ENCODE measurements at places on chromosomes 12 and 14.

DNA sequence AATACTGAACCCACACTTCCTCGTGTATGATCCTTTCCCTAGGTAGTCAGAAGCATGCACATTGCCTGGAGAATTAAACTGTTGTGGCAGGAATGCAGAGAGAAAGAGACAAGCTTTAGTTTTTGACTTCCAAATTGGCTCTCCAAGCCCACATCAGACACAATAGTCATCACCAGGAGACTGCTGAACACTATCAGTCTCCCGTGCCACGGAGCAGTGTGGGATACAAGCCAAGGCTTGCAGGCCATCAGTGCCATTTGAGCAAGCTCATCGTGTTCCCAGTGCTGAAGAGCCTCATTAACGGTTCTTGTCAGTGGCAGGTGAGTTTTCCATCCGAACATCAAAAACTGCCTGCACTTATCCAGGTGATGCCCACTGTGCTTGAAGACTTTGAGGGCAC lies 410.8 kb downstream of the NAV3 start:
- DNase-seq: no peak

GRCh38 chr12:105287408-105287807 lies 43.1 kb upstream of the C12orf75 start:
- DNase-seq: no peak

DNA sequence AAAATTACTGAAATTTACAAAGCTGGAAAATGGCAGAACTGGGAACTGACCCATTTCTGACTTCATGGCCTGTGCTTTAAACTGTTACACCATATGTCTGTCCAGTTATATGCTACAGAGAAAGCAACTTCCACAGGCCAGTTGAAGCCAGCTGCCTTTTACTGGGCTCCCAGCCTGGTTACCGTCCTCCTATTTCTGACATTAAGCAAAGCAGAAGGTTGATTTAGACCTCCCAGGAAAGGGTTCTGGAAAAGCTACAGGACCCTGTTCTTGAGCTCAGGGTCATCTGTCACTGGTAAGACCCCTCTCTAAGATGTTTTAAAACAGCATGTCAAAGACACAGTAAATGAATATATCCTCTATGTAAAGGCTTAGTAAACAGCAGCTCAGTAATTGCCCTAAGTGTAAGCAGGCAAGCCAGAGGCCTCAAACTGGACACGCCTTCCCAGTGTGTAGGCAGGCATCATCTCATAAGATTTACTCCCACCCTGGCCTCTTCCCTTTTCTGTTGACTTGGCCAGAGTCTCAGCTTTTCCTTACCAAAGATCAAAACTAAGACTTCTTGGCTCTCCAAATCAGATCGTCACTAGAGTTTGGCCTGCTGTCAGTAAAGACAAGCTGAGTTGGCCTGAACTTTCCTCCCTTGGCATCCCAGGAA lies 55.4 kb upstream of the RNU6-8 start:
- no peak for DNase-seq

DNA sequence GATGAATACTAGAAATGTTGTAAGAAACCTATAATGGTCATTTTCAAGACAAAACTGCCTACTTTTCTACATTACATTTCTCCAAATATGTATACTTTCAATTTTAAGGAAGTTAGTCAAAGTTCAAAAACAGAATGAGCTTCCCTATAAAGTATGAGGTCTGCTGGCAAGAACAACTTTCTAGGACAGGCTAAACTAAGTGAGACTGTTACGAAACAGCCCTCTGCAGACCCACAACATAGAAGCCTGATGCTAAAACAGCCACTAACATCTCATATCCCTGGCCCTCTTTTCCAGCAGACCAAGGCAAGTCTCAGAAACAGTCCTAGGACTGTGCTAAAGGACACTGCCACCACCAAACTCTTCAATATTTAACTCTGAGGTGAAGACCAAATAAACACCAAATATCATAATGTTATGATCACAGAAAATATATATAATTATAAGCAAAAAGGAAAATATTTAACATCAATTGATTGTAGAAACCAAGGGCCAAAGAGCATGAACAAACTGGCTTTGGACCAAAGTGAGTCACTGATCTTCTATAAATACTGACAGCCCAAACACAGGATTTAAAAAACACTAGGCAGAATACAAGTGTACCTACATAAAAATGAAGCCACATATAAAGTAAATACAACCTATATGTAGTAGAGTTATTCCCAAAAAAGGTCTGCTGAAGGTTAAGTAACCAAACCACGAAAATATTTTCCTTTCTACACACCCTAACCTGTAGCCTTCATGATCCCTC lies 27.7 kb downstream of the PPP4R3A start:
- DNase-seq: no peak

DNA sequence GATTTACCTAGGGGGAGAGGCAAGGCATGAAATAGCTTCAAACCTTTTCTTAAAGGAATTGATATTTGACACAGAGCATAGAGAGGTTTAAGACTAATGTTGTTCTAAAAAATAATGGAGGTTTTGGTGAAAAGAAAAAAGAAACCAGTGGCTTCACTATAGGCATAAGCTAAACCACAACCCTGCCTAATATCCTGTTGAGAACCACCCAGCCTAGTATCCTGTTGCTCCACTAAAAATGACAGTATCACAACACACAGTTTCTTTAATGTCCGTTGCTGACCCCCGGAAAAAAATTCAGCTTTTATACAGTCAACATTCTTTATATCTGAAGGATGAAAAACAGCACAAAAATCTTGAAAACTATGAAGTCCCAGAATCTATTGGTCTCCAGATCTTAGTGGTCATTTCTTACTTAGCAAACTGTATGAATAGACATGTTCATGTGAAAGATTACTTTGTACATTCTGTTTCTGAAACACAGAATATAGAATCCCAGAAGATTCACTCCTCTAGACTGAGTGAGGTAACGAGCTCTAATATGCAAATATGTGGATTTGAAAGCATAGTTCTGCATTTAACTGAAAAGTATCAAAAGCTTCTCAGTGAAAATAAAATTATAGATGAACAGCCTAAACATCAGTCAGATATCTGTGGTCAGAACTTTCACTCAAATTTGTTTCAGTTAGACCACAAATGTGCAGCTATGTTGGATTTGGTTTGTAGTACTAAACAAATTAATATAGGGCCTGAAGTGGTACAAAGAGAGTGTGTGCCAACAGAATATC lies 40.5 kb downstream of the GALC start:
- no peak for DNase-seq

DNA sequence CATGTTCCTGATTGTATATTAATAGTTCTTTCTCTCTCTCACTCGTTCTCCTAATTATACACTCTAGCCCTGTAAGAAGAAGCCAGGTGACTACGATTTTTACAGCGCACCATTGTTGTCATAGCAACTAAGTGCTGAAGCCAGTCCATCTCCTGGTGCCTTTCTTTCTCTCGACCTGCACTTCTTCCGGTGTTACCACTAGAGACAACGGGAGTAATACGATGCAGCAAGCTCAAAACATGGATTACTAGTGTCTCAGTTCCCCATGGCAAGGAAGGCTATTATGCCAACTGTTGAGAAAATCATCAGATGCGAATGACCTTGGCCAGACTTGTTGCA lies 40.8 kb upstream of the DCD start:
- DNase-seq: no peak

- DNase-seq: no peak
Measured at GRCh38 chr12:26555139-26555538, 277.9 kb downstream of the ITPR2 start.

GRCh38 chr14:42541535-42542001 lies 934.9 kb downstream of the LRFN5 start:
- DNase-seq: peak; percentile 72

GRCh38 chr12:26052652-26053051 lies 72.2 kb downstream of the BHLHE41 start:
- DNase-seq: no peak

- peak; percentile 36 for DNase-seq
Measured at GRCh38 chr12:85740186-85740585, 96.0 kb downstream of the RASSF9 start.

GRCh38 chr12:6967651-6968100 lies 2.8 kb downstream of the PHB2 start:
- no peak for DNase-seq

GRCh38 chr12:135138-135537 lies 68.6 kb downstream of the IQSEC3 start:
- no peak for DNase-seq

DNA sequence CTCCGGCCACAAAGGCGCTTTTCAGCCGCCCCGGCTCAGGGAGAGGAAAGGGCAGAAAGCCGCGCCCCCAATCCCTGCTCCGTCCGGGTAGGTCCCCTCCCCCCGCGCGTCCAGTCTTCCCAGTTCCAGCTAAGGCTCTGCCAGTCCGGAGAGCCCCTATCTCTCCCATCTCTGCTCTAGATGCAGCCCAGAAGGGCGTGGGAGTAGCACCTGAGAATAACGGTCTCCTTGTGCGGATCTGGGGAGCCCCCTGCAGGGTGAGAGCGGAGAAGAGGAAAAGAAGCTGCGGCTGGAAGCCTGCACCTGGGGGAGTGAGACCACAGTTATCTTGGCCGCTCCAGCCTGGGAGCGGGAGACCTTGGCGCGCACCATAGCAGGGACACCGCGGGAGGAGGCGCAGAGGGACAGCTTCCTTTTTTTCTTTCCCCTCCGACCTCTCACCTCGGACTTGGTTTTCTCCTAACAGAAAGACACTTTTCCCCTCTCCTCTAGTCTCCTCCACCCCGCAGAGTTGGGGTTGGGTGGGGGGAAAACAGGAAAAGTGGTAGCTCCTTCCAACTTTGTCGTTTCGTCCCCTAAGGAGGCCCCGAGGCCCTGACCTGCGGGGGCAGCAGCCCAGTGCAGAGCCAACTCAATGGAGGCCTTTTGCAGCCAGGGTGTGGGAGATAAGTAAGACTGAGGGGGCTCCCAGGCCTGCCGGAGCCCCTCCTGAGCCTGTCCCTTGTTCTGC lies 2.4 kb downstream of the DHH start:
- DNase-seq: no peak

GRCh38 chr12:29707846-29708245 lies 75.9 kb downstream of the TMTC1 start:
- DNase-seq: no peak

- DNase-seq: no peak
Measured at GRCh38 chr14:75496755-75497154, 25.5 kb upstream of the BATF start.

- DNase-seq: no peak
Measured at GRCh38 chr12:47028981-47029708, 50.3 kb upstream of the PCED1B start.

DNA sequence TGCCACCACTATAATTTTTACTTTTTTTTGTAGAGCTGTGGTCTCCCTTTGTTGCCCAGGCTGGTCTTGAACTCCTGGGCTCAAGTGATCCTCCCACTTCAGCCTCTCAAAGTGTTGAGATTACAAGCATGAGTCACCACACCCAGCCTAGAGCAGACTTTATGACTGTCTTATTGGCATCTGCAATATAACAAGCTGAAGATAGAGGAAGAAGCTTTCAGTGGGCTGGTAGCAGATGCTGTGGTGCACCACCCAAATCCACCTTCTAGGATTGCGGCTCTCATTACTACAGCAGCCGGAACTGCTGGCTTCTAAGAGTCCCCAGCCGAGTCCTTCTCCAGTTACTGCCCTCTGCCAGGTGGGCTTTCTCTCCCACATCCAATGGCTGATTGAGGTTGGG lies 7.6 kb upstream of the STK38L start:
- DNase-seq: no peak

GRCh38 chr12:100656141-100656540 lies 82.7 kb downstream of the GAS2L3 start:
- no peak for DNase-seq

DNA sequence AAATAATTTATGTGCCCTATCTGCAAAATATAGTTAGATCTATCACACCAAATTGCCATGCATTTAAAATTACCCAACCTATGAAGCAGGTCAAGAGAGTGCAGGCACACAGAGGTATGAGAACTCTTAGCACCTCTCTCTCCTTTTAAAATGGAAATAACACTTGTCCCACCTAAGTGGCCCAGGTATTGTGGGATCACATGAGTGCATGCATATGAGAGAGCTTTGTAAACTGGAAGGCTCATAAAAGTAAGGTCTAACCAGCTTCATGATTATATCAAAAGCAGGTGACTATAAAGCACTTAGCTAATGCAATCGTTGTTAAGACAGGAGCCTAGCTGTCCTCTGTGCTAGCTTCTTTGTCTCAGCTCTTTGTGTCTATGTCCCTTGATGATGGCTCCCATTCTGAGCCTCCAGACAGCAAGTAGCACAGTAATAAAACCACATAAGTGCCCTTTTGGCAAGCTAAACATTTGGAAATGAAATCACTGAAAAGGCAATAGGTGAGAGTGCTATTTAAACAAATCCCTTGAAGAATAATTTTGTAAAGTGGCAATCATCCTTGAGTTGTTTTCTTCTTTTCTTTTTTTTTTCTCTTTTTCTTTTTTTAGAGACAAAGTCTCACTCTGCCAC lies 219.0 kb downstream of the NTF3 start:
- DNase-seq: no peak

DNA sequence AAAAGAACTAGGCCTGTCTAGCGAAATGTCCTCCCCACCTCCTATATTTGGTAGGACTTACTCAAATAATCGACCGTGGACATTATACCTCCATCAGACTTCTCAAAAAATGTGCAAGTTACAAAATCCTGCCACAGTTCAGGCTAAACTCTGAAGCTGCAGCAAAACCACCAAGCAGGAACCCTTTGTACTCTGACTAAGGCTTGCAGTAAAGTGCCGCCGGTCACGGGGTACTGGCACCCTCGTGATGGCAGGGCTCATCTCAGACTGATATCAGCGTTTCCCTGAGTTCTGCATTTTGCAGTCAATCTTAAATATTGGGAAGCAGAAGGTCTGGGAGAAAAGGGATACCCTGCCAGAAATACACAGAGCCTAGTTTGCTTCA lies 17.1 kb downstream of the SLC11A2 start:
- no peak for DNase-seq

GRCh38 chr12:113149361-113150150 lies at the start of gene CFAP73:
TSS of gene CFAP73 (plus strand) at chr12:113149724. CDS start at chr12:113149858, 134 bp downstream.
- DNase-seq: peak; percentile 63

- no peak for DNase-seq
Measured at GRCh38 chr12:94404854-94405253, 54.8 kb downstream of the CEP83 start.

DNA sequence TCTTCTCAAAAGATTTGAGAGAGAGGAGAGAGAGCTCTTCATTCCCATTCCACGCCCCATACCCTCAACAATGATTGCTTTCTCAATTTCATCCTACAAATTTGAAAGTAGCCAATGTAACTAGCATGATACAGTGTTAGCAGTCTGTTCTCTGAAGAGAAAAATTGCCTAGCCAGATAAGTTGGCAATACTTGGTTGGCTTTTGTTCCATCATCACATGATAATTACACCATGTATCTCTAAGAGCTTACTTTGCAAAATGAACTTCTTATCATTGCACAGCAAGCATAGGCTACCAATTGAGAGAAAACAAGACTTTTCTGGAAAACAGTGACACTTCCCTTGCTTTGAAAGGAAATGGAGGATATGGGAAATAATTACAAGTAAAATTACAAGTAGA lies 68.9 kb downstream of the FSCB start:
- DNase-seq: no peak

DNA sequence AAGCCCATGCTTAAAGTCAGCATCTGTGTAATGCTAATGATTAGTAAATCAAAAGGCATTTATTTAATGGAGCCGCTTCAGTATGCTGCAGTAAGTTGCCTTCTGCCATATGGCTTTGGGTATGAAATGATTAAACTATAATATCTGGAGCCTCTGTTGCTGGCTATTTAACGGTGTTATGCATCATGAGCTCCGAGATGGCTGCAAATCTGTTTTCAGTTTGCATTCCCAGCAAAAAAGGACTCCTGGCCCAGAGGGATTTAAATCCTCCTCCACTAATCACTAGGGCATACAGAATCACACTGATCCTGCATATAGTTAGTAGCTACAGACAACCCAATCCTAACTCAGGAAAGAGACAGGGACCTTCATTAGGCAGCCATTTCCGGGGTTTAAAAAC lies 171.5 kb upstream of the EEA1 start:
- DNase-seq: peak; percentile 76

Measured in fibroblast of skin of left biceps (primary cell).